ENCODE measurements at places on chromosomes 11 and 22.

- DNase-seq: no peak
These were observed 3.3 kb downstream of the FAM227A start for GRCh38 chr22:38652859-38653258.

DNA sequence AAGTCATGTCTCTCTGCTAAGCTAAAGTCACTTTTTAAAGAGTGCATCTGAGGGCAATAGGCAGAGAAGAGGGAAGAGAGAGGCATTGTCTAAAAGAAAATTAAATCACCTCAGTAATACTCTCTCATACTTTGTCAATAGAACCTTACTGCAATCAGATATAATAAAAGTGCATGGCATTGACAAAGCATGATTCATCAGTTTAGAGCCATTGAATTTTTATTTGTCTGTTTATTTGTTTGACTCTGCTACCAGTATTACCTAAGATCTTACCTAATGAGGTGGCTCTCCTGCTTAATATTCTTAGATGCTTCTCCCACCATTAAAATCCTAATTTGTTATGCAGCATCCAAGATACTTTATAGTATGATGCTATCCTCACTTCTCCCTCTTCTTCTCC, 209.0 kb downstream of the PGR start:
- DNase-seq: no peak

- no peak for DNase-seq
These were observed 926 bp upstream of the GALR3 start for GRCh38 chr22:37822079-37822833.

DNA sequence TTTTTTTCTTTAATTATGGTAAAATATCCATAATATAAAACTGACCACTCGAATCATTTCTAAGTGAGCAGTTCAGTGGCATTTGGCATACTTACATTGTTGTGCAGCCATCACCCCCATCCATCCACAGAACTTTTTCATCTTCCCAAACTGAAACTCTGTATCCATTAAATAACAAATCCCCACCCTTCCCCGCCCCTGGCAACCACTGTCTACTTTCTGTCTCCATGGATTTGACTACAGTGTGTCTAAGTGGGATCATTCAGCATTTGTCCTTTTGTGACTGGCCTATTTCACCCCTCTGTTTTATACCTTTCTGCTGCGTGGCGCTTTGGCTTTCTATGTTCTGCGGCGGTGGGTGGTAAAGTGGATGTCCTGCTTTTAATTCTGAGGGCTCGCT, 49.1 kb downstream of the RTN4R start:
- DNase-seq: no peak

GRCh38 chr11:2136209-2136951, 2.8 kb downstream of the IGF2 start:
- no peak for DNase-seq

DNA sequence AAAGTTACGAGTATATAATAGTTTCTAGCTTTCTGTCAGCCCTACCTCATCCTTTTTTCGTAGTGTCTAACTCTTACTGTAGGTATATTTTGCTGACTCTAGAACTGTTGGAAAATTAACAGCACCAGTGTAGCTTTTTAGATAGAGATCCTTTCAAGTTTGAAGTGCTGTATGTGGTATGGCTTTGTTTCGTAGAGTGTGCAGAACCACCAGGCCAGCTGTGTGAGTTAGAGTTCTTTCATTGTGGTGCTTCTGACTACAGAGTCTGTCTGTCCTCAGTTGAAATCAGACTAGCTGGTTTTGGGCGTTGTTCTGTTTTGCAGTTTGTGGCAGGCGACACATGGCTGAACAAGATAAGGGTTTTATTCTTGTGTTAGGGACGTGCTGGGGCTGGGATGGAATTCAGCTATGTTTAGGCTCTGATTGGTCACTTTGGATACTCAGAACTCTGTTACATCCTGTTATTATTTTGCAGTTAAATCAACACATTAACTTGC, 3.2 kb downstream of the ARHGEF12 start:
- peak; percentile 91 for DNase-seq

- DNase-seq: no peak
These were observed 919.3 kb downstream of the NTM start for GRCh38 chr11:132289590-132290256.

- no peak for DNase-seq
These were observed 57.0 kb downstream of the MYH9 start for GRCh38 chr22:36330655-36331305.

GRCh38 chr11:8336356-8337129, 72.9 kb upstream of the LMO1 start:
- DNase-seq: no peak

DNA sequence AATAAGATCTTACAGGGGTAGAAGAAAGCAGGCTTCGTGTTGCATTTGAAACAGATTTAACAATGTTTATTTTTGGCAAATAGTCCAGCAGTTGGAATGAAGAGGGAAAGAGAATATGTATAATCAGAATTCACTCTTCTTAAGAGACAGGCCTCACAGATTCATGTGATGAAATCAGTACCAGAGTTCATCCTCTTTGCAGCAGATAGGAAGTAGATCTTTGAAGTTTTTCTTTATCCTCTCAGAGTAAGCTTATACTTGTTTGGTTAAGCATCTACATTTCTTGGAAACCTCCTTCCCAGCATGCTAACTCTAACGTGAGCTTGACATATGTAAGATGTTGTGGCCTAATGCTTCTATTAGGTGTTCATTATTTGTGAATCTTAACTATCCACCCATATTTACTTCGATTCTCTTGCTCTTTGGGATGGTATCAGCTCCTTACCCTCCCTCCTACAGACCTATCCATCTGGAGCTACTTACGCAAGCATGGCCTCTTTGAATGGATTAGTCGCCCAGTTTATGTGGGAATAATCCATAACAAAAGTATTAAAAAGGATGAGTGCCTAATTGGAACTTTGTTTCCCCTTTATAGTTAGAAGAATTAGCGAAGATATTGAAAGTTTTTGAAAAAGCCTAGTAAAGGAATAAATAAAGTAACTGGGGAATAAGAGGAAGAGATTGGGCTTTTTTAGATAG, 80.1 kb downstream of the PRMT3 start:
- no peak for DNase-seq

All from foreskin melanocyte (primary cell).